ENCODE measurements at places on chromosomes 11 and 22.

GRCh38 chr11:74822170-74822569, 73.5 kb downstream of the RNF169 start:
- no peak for DNase-seq

DNA sequence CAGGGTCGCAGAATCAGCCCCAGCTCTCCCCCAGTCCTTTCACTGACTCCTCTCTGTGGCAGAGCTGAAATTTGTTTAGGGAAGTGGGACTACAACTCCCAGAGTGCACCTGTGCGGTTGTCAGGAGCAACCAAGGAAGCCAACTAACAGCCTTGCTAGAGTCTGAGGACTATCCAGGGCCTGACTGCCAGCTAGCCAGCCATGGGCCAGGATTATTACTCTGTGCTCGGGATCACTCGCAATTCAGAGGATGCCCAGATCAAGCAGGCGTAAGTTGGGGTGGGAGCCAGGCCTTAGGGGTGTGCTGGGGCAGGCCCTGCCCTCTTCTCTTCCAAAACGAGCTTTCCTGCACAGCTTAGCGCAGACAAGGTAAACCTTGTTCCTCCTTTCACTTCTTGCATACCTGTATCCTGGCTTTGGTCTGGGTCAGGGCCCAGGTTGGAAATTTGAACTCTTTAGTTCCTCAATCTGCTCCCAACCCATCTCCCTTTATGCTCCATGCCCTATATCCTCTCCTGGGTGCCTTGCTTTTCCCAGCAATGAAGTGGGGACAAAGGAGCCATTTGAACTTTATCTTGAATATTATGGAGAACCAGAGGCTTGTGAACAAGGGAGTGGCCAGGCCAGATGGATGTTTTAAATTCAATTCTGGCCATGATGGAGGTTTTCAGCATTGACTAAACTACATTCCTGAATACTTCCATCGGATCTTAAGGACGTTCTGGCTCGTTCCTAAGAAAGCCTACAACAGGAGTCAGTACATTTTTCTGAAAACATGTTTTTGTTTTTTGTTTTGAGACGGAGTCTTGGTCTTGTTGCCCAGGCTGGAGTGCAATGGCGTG, at the start of gene DNAJB13:
Gene DNAJB13 (plus strand): TSS at position 158 of the 842 bp plus-strand sequence. CDS start 44 bp downstream, at position 202.
- DNase-seq = peak; percentile 21

DNA sequence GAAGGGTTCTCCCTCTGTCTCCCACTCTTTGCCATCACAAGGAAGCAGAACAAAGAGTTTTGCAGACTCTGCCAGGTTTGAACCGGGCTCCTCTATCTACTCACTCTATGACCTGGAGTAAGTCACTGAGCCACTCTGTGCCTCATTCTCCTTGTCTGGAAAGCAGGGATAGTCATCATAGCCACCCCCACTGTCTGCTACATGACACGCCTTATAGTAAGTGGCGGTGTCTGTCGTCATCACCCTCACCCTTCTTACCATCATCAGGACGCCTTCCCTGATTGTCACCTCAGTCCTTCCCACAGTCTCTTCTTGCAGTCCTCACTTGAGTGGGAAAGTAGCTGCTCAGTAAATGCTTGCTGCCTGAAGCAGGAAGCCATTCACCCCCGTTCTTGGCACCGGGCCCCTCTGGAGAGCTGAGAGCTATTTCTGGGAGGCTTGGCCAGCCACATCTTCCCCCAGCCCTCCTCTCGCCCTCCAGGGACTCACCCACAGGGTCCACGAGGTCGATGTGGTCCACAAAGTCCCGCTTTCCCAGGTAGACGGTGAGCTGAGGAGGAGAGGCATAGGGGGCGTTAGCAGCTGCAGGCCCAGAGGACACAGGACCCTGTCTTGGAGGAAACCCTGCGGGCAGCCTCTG, 46.4 kb downstream of the TPBGL start:
- DNase-seq = no peak

DNA sequence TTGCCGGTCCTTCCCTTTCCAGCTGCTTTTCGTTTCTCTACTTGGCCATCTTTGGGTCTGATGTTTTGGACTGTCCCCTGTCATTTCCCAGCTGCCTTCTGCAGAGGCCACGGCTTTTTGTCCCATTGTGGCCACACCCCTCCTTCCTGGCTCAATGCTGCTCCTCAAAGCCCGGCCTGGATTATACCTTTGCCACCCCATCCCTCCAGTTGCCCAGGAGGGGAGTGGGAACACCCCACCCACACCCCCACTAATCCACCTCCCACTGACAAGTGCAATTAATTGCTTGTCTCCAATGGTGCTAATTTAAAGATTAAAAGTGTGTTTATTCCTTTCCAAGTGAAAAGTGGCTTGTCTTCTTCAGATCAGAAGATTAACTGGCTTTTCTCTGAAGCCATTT, 34.2 kb upstream of the CSNK2A3 start:
- no peak for DNase-seq

- DNase-seq = no peak
Observed at GRCh38 chr22:37926358-37926757, 20.3 kb downstream of the MICALL1 start.

- no peak for DNase-seq
Observed at GRCh38 chr11:1540074-1540473, 32.0 kb downstream of the DUSP8 start.

DNA sequence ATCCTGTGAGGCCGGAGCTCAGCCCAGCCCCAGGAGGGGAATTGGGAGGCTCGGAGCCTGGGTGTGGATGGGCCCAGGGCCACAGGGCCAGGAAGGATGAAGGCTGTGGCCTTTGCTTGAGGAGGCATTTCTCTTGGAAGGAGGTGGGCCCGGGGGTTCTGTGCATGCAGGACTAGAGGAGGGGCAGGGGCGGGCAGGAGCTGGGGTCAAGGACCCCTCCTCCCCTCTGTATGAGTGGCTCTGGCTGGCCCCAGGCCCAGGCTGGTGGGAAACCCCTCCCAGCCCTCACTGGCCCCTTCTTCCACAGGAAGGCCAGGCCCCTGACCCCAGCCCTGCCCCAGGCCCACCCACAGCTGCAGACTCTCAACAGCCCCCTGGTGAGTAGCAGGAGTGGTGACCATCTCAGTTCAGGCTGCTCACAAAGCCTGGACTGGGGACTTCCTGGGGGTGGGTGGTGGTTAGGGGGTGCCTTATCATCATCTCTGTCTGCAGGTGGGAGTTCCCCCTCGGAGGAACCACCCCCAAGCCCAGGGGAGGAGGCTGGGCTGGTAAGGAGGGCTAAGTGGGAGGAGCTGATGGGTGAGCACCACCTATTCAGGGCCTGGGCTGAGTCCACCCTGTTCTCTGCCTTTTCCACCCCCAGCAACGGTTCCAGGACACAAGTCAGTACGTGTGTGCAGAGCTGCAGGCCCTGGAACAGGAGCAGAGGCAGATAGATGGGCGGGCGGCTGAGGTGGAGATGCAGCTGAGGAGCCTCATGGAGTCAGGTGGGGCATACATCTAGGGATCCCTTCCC, 6.0 kb downstream of the KCNK7 start:
- DNase-seq = peak; percentile 51

GRCh38 chr11:124646148-124646547, 23.5 kb downstream of the TBRG1 start:
- no peak for DNase-seq

DNA sequence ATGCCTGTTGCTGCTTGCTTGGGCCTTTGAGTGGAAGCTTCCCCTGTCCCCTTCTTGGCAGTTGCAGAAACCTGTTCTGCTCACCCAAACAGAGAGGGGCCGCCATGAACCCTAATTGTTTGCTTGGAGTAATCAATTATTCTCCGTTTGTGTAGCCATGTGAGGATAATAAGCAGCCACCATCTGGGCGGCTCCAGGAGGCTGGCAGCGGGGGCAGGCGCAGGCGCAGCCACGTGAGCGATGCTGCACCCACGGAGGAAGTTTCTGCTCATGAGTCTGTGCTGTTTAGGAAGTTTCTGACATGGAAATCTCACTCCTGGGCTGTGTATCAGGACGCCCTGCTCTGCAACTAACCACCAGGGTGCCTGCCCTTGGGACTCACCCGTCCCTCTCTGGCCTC, 90.1 kb downstream of the MPPED1 start:
- DNase-seq = no peak

- DNase-seq = no peak
Observed at GRCh38 chr11:86695373-86695772, 23.0 kb upstream of the ME3 start.

- no peak for DNase-seq
Observed at GRCh38 chr11:12989428-12990161, 19.5 kb upstream of the RASSF10 start.

DNA sequence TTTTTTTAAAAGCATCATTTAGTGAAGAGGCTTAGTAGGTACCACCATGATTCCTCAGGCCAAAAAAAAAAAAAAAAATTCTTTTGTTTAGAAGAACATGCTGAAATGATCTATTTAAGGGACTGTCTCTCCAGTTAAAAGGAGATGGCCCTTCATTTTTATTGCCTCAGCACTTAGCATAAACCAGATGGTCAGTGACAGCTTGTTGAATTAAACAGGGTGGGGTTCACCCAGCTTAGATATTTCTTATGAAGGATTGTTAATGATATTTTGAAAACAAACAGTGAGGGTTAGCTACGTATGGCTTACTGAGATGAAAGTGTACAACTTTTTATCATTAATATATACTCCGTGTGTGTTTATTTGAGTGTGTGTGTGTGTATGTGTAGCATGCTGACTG, 203.7 kb downstream of the FAM181B start:
- no peak for DNase-seq

Measured in CD4-positive, alpha-beta T cell treated with Interleukin-12 subunit alpha and Interleukin-12 subunit beta, for 1 hour (primary cell).